Uterus (tissue), 4 donors: ENCODE measurements at places on chromosomes 3 and 15. TPM values are rescaled to one million over a fixed set of nuclear protein-coding genes. Genes with fewer than 3 reads are reported as not detected.
A peak's percentile ranks its signal among the peaks of the same experiment; 100 is the strongest.

The KCNAB1 gene
- total RNA-seq = 4.4 TPM

The MAGI1 gene
- total RNA-seq = 37.4 TPM

The P2RY14 gene
- 0.51 TPM for total RNA-seq

DNA sequence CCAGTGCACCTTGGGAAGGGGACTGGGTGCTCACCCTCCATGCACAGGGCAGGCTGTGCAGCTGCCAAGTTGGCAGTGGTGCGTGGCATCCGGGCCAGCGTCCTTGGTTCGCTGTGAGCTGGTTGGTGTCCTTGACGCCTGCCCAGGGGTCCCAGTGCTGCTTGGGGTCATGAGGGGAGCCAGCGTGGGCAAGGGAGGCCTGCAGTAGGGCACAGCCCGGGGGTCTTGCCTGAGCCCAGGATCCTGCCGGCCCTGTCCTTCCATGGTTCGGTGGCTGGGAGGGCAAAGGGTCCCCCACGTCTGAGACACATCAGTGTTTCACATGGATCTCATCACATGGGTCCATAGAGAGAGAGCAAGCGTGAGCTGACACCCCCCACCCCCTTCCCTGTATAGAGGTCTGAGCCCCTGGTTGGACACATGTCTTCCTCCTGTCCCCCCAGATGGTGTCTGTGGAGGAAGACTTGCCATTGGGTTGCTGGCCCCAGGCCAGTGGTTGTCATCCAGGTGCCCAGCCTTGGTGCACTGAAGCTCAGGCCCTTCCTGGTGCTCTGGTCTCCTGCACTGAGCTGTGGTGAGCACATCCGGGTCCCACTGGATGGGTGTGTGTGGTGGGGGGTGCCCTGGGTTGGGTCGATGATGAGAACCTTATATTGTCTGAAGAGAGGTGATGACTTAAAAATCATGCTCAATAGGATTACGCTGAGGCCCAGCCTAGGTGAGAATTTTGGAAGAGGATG lies 232.3 kb downstream of the SNRPN start:
- no peak overlapping the region for H3K4me3 ChIP-seq
- H3K27me3 ChIP-seq = no peaks in the 10 kb centered on the region
- no peaks in the 10 kb centered on the region for H3K36me3 ChIP-seq
- H3K27ac ChIP-seq = no peak overlapping the region
- no peaks in the 10 kb centered on the region for H3K4me1 ChIP-seq

DNA sequence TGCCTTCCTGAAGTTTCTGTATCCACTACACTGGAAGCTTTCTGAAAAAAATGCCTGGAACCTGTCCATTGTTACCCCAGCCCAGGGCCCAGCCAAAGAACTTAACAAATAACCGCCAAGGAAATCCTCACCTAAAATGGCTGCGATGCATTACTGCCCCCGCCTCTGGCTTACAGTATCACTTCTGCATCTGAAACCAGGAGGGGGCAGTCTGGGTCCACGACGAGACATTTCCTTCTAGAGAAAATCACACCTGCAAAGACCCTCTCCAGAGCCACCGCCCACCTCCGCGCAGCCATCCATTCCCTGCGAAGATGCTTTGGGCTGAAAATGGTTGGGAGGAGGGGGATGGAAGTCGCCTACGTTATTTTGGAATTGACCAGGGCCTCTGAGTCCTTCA lies 22.4 kb upstream of the CELF6 start:
- no peak overlapping the region for H3K4me3 ChIP-seq
- DNase-seq = no peak
- H3K4me1 ChIP-seq = no peaks in the 10 kb centered on the region
- H3K36me3 ChIP-seq = no peaks in the 10 kb centered on the region
- no peak overlapping the region for H3K27ac ChIP-seq

GRCh38 chr3:78846718-78847117 lies 921.1 kb downstream of the ROBO1 start:
- H3K27ac ChIP-seq = no peak overlapping the region
- no peaks in the 10 kb centered on the region for H3K4me1 ChIP-seq
- DNase-seq = no peak

GRCh38 chr3:58018892-58019742 lies 10.9 kb downstream of the FLNB start:
- no peaks in the 10 kb centered on the region for H3K27me3 ChIP-seq
- H3K27ac ChIP-seq = peak overlapping the region; percentile 83
- no peaks in the 10 kb centered on the region for H3K4me1 ChIP-seq
- H3K36me3 ChIP-seq = no peaks in the 10 kb centered on the region
- no peak overlapping the region for H3K4me3 ChIP-seq
- no peak for DNase-seq

DNA sequence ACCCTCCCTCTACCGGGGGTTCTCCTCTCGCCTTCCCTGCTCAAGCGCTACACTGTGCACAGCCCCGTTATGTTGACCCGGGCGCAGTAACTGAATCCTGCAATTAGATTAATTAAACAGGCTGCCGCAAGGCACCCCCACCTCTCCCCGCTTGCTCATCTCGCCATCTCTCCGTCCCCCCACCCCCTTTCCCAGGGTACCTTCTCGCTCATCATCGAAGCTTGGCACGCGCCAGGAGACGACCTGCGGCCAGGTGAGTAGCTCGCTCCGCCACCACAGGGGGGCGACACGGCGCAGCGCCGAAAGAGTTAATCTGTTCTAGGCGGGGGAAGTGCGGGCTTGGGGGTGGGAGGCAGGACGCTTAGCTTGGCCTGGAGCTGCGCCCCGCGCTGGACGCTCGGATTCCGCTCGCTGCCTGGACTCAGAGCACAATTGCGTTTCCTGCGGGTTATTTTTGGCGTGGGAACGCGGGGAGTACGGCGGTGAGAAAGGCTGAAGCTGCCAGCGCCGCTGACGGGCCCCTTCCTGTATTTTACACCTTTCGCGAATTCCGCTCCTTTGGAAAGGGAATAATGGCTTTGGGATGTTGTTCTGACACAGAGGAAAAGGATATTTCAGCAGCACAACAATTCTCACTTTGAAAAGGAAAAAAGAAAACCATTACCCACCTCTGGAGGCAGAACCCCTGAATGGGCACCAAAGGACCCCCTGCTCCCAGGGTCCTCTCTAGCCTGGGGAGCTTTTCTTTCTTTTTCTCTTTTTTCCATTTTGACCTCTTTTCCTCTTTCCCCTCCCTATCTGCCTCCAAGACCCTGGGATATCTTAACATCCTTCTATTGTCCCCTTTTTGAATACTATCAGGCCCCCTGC lies 1.5 kb downstream of the DLL4 start:
- H3K27ac ChIP-seq = peak overlapping the region; percentile 56
- H3K27me3 ChIP-seq = peaks cover 44% of the 10 kb centered on the region
- no peaks in the 10 kb centered on the region for H3K36me3 ChIP-seq
- H3K4me3 ChIP-seq = peak overlapping the region; percentile 41
- DNase-seq = peak; percentile 66

- no peaks in the 10 kb centered on the region for H3K4me1 ChIP-seq
- H3K27me3 ChIP-seq = no peaks in the 10 kb centered on the region
- DNase-seq = no peak
- H3K36me3 ChIP-seq = no peaks in the 10 kb centered on the region
- no peak overlapping the region for H3K4me3 ChIP-seq
These were observed 1.6 kb upstream of the DNAJB8 start for GRCh38 chr3:128468285-128468790.

GRCh38 chr15:56989411-56989924 lies 71.0 kb downstream of the TCF12 start:
- H3K4me1 ChIP-seq = peaks cover 8% of the 10 kb centered on the region
- H3K36me3 ChIP-seq = no peaks in the 10 kb centered on the region
- H3K4me3 ChIP-seq = no peak overlapping the region
- H3K27ac ChIP-seq = no peak overlapping the region
- no peak for DNase-seq

DNA sequence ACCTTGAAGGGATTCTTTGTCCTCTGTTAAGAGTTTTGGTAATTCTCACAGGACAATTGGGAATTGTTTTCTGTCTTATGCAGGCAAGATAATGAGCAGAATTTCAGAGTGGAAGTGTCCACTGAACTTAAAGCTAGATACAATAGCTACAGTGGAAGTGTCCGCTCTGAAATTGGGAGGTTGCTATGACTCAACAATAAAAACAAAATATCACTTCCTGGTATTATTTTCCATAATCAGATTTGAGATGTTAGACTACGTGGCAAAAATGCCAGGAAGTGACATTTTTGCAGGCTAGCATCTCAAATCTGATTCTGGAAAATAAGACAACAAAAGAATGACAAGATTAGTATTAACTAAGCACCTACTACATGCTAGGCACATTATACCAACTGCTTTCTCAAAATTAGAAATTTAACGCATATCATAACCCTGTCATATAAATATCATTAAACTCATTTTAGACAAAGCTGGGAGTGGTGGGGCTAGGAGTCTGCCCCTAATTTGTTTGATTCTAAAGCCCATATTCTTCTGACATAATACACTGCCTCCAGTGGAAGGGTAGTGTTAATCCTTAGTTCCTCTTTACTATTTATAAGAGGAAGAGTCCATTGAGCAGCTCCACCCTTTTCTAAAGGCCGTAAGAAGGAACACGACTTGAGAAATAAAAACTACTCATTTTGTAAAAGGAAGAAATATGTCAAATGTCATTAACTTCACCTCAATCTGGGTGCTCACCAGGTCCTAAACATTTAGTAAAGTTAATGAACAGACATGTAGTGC lies 266.9 kb upstream of the STT3B start:
- H3K27ac ChIP-seq = no peak overlapping the region
- no peak for DNase-seq
- no peaks in the 10 kb centered on the region for H3K27me3 ChIP-seq
- no peaks in the 10 kb centered on the region for H3K4me1 ChIP-seq

DNA sequence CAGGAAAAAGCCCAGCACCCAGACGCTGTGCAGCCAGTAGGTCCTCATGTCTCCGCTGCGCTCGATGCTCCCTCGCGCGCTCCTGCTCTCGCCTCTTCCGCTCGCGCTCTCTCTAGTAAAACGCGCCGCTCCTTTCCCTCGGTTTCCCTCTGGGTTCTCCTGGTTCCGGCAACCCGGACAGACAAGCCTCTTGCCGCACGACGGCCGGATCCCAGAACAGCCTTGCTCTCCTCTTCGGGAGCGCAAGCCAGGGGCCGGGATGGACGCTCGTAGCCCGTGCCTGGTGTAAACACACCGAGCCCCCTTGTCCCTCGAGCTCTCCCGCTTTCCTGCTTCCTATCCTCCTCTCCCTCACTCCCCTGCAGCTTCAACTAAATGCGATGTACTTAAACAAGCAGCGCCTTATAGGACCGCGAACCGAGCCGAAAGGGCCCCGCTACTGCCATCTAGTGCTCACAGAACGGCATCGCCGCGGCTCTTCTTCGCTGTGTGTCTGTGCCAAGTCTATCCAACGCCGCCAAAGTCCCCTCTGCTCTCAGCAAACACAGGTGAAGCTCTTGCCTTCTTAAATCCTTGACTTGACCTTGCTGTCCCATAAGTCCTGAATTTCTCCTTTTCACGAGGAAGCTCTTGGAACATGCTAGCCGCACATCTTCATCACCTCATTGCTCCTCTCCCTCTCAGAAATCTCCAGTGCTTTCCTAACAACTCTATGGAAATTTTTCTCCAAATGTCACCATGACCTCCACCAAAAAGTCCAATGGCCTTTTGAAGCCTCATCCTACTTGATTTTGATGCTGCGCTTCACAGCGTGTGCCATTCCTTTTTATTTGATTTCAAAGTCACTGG lies 1037.2 kb downstream of the IGSF11 start:
- peak; percentile 71 for DNase-seq
- no peak overlapping the region for H3K27ac ChIP-seq
- H3K4me1 ChIP-seq = no peaks in the 10 kb centered on the region
- no peaks in the 10 kb centered on the region for H3K36me3 ChIP-seq

DNA sequence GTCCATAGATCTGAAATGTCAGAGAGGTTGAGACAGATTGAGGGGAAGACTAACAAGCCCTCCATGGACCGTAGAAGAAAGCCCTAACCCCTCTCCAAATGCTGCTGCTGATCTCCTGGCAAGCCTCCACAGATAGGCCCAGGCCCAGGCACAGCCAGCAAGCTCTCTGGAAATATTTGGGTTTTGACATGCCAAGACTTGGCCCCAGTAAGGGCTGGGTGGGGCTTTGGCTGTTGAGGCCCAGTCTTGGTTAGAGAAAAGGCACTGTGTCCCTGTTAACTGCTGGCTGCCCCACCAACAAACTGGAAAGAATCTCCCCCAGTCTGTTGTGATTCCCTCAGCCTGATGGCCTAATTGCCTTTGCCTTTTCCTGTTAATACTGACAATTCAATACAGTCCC lies 208.8 kb upstream of the CTDSPL start:
- DNase-seq = no peak
- no peak overlapping the region for H3K27ac ChIP-seq
- no peaks in the 10 kb centered on the region for H3K36me3 ChIP-seq
- H3K4me1 ChIP-seq = no peaks in the 10 kb centered on the region

- H3K36me3 ChIP-seq = no peaks in the 10 kb centered on the region
- no peak for DNase-seq
- no peak overlapping the region for H3K27ac ChIP-seq
These were observed 85.5 kb upstream of the ETV5 start for GRCh38 chr3:186194451-186194811.

GRCh38 chr15:100879061-100879463 lies 569 bp upstream of the ALDH1A3 start:
- H3K4me1 ChIP-seq = no peaks in the 10 kb centered on the region
- H3K4me3 ChIP-seq = peak overlapping the region; percentile 39
- DNase-seq = no peak
- H3K36me3 ChIP-seq = no peaks in the 10 kb centered on the region
- no peak overlapping the region for H3K27ac ChIP-seq

DNA sequence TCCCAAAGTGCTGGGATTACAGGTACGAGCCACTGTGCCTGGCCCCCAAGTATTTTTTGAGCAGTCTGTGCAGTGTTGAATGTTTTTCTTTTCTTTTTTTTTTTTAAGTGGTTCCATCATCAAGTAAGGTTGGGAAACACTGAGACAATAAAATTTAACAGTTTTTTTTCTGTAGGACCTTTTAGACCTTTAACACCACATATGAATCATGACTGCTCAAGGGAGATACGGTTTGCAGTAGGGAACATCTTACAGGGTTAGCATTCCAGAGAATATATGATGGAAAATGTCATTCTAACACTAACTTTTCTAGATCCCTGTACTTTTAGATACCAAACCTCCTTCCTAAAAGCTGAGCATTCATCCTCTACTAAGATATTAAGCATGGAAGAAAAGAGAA lies 41.7 kb downstream of the SNX4 start:
- H3K27ac ChIP-seq = no peak overlapping the region
- no peak overlapping the region for H3K4me3 ChIP-seq
- H3K27me3 ChIP-seq = no peaks in the 10 kb centered on the region
- no peaks in the 10 kb centered on the region for H3K36me3 ChIP-seq
- no peaks in the 10 kb centered on the region for H3K4me1 ChIP-seq

DNA sequence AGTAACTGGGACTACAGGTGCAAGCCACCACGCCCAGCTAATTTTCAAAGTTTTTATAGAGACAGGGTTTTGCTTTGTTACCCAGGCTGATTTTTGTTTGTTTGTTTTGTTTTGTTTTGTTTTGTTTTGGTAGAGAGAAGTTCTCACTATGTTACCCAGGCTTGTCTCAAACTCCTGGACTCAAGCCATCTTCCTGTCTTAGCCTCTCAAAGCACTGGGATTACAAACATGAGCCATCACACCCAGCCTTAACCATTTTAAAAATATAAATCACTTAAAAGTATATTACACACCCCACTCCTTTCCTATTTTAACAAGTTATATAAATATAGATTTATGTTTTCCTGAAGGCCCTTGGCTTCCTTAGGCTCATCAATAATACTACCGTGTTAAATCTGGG lies 6.5 kb upstream of the DYNC1LI1 start:
- no peak for DNase-seq
- H3K4me1 ChIP-seq = no peaks in the 10 kb centered on the region
- no peak overlapping the region for H3K27ac ChIP-seq
- H3K36me3 ChIP-seq = no peaks in the 10 kb centered on the region
